ENCODE measurements at places on chromosomes 7 and 10. TPM values are rescaled to one million over a fixed set of nuclear protein-coding genes. Genes with fewer than 3 reads are reported as not detected.

Gene OPALIN
- total RNA-seq, result not detected

Gene CYP26C1
- total RNA-seq, result not detected

Gene GET4
- total RNA-seq, result 15.4 TPM

Gene HOXA5
- not detected for total RNA-seq

Gene UCN3
- total RNA-seq, result not detected

Gene UPP1
- total RNA-seq, result 36.5 TPM

Gene MYO1G
- 0.33 TPM for total RNA-seq

Gene GLI3
- total RNA-seq, result 1.8 TPM

Gene PAX4
- not detected for total RNA-seq

Gene SBDS
- total RNA-seq, result 57.3 TPM

Gene FLNC
- total RNA-seq, result 271 TPM
